ENCODE measurements at places on chromosomes 7 and 10.

DNA sequence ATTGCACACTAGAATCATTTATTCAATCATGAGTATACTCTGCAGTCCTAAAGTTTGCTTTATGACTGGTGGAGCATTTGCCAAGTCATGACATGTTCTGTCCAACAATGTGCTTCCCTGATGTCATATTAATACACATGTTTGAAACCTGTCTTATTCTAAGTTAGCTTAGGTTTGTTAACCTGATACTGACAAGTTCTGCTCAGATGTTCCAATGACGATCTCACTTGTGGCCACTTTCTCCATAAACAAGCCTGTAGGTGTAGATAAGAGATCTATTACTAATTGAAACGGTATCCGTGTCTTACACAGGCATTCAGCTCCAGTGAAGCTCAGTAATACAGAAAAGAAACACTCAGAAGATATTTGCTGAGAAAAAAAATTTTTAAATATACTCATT, 64.9 kb downstream of the GPR37 start:
- DNase-seq = no peak

GRCh38 chr10:103451091-103451813, 918 bp downstream of the CALHM2 start:
- DNase-seq = peak; percentile 64

- peak; percentile 39 for DNase-seq
These were observed 8.7 kb upstream of the LIPM start for GRCh38 chr10:88793712-88794299.

DNA sequence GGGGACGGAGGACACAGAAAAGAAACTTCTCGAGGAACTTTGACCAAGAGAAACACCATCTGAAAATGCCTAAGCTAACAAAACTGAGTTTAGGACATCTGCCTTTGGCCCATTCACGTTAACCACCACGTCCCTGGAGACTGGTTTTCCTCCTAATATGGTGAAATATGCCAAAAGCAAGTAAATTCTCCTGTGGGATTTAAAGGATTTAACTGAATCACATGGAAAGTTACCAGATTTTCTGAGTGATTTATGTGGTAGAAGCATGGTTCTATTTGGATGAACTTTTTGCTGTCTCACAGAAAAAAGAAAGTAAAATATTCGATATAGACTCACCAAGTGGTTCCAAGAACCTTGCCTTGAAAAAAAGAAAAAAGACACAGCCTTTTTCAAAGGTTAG, 30.4 kb upstream of the BMPER start:
- DNase-seq = no peak

- DNase-seq = no peak
These were observed 94.8 kb downstream of the PRPF18 start for GRCh38 chr10:13681528-13681927.

DNA sequence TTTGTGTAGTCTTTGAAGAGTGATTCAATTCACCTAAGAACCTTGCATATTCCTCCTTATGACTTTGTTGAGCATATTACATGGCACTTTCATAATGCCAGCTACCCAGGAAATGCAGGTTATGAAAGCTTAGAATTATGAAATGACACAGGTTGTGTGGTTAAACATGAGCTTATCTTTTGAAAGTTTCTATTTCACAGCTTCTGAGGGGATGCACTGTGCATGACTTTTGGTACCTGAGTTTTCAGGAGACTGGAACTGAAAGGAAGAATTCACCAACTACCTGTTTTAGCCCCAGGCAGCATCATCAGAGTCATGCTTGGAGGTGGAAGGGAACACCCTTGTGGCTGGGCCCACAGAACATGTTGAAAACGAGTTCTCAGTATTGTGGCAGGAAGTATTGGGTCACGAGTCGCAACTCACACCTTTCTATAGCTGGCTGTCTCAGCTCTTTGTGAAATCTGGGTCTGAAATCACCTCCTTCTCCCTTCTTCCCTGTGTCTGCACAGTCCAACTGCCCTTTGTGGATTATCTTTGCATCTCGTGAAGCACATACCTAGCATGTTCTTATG, 228.2 kb downstream of the PTEN start:
- DNase-seq = peak; percentile 97

- DNase-seq = no peak
These were observed 62.3 kb upstream of the CCDC6 start for GRCh38 chr10:59968705-59969104.
